Sigmoid colon (tissue), 7 donors: ENCODE measurements at places on chromosomes 6 and 20.

DNA sequence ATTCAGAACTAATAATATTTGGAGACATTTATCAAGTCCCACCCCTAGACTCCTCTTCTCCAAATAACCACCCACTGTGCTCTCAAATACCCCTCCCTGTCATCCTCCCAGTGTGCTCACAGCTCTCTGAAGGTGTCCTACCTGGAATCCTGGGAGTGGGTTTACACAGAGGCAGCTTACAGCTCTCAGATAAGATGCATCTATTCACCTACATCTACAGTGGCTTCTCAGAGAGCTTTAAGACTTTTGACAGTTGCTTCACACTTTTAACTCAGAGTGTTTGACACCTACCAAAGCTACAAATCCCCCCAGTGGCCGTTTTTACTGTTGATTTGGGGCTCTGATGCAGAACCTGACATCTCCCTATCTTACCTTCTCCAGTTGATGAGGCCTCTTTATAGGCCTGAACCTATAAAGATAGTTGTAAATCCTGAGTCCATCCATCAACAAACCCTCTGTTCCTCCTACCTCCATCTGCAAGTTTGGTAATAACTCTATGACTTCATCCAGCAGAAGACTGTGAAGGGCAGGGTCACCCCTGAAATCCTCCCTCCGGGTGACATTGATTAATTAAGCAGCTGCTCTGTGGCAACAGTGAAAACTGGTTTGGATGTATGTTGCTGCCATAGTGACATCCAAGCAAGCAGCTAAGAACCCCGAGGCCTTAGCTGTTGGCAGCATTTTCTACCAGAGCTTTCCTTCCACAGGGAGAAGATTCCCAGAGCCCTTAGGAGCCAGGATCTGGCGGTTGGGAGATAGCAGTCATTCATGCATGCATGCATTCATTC, 226.1 kb upstream of the RREB1 start:
- no peak overlapping the region for H3K4me3 ChIP-seq
- DNase-seq: no peak
- H3K36me3 ChIP-seq: no peaks in the 10 kb centered on the region
- no peaks in the 10 kb centered on the region for H3K4me1 ChIP-seq

- no peak overlapping the region for H3K27ac ChIP-seq
- no peaks in the 10 kb centered on the region for H3K36me3 ChIP-seq
- no peaks in the 10 kb centered on the region for H3K27me3 ChIP-seq
- no peak overlapping the region for H3K4me3 ChIP-seq
- DNase-seq: no peak
These were observed 67.8 kb upstream of the SMIM29 start for GRCh38 chr6:34316431-34317171.

- H3K27me3 ChIP-seq: no peaks in the 10 kb centered on the region
- no peak overlapping the region for H3K27ac ChIP-seq
- DNase-seq: no peak
- H3K36me3 ChIP-seq: no peaks in the 10 kb centered on the region
These were observed 84.6 kb downstream of the ELOVL4 start for GRCh38 chr6:79862711-79863110.

- H3K27me3 ChIP-seq: no peaks in the 10 kb centered on the region
- H3K36me3 ChIP-seq: no peaks in the 10 kb centered on the region
- no peak for DNase-seq
- no peak overlapping the region for H3K4me3 ChIP-seq
- no peak overlapping the region for H3K27ac ChIP-seq
These were observed 28.5 kb upstream of the BMP6 start for GRCh38 chr6:7697432-7697819.

DNA sequence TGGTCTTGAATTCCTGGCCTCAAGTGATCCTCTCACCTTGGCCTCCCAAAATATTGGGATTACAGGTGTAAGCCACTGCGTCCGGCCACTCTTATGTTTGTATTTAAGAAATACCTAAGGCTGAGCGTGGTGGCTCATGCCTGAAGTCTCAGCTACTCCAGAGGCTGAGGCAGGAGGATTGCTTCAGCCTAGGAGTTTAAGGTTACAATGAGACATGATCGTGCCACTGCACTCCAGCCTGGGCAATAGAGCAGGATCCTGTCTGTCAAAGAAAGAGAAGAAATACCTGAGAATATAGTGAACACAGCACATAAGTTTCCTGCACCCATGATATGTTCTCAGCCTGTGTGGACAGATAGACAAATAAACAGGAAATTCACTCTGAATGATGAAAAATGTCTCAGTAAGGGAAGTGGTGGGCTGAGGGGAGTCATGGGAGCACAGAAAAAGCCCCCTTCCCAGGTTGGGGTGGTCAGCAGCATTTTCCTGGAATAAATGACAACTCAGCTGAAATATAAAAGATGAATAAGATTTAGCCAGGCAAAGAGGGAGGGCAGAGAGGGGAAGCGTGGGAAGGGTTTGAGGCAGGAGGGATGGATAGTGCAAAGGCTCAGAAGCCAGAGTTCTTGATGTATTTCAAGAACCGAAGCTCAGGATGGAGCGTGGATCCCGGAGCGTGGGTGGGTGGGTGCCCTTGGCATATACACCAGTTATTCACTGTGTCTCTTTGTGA, 13.8 kb upstream of the MMP9 start:
- H3K4me3 ChIP-seq: no peak overlapping the region
- H3K4me1 ChIP-seq: no peaks in the 10 kb centered on the region
- no peaks in the 10 kb centered on the region for H3K36me3 ChIP-seq
- peak; percentile 6 for DNase-seq
- no peaks in the 10 kb centered on the region for H3K27me3 ChIP-seq

- peaks cover 66% of the 10 kb centered on the region for H3K27me3 ChIP-seq
- H3K36me3 ChIP-seq: no peaks in the 10 kb centered on the region
- no peak overlapping the region for H3K4me3 ChIP-seq
- no peak overlapping the region for H3K27ac ChIP-seq
- DNase-seq: no peak
These were observed 77.8 kb upstream of the PHACTR3 start for GRCh38 chr20:59526242-59527225.

GRCh38 chr6:85482206-85482904, 32.5 kb downstream of the NT5E start:
- peaks cover 11% of the 10 kb centered on the region for H3K4me1 ChIP-seq
- peak overlapping the region; percentile 16 for H3K27ac ChIP-seq
- peaks cover 5% of the 10 kb centered on the region for H3K36me3 ChIP-seq
- DNase-seq: no peak
- H3K4me3 ChIP-seq: no peak overlapping the region
- H3K27me3 ChIP-seq: no peaks in the 10 kb centered on the region

DNA sequence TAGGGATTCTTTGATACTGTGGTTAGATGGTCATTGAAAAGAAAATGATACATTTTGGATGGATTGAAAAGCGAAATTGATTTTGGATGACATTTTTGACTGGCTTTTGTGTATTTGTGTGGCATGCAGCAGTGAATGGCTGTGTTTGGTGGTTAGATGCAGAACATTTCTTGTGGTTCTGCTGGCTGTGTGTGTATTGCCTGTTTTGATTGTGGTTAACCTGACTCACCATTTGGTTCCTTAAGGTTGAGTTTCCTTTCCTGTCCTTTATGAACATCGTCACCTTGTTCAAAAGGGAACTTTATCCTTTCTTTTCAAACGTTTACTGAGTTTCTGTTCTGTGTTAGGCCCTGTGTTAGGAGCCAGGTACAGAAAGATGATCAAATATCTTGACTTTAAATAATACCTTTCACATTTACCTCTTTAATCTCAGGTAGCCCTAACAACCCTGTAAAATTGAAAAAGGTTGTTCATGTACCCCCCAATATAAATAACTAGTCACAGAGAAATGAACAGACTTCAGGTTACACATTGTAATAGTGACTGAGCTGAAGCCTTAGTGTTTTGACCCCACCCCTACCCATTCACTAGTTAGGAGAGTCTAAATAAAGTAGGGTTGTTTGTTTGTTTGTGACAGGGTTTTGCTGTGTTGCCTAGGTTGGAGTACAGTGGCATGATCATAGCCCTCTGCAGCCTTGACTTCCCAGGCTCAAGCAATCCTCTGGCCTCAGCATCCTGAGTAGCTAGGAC, 23.8 kb downstream of the ANKS1A start:
- no peak overlapping the region for H3K4me3 ChIP-seq
- no peak for DNase-seq
- no peaks in the 10 kb centered on the region for H3K36me3 ChIP-seq
- H3K27ac ChIP-seq: no peak overlapping the region

- no peak for DNase-seq
- no peak within 1 kb of the TSS for H3K27ac ChIP-seq
- H3K36me3 ChIP-seq: no peaks in the 10 kb centered on the region
- H3K4me1 ChIP-seq: no peaks in the 10 kb centered on the region
- H3K27me3 ChIP-seq: no peaks in the 10 kb centered on the region
These were observed at the start of gene HTR1E for GRCh38 chr6:86937219-86938079. Gene HTR1E (plus strand): TSS chr6:86937528. CDS start chr6:87015335, 77,807 bp downstream.

- H3K4me1 ChIP-seq: no peaks in the 10 kb centered on the region
- H3K27ac ChIP-seq: no peak overlapping the region
- no peak overlapping the region for H3K4me3 ChIP-seq
- H3K36me3 ChIP-seq: no peaks in the 10 kb centered on the region
- no peak for DNase-seq
These were observed 10.4 kb upstream of the ZFAND3 start for GRCh38 chr6:37809197-37809543.
